ENCODE measurements at places on chromosomes 6 and 20.

DNA sequence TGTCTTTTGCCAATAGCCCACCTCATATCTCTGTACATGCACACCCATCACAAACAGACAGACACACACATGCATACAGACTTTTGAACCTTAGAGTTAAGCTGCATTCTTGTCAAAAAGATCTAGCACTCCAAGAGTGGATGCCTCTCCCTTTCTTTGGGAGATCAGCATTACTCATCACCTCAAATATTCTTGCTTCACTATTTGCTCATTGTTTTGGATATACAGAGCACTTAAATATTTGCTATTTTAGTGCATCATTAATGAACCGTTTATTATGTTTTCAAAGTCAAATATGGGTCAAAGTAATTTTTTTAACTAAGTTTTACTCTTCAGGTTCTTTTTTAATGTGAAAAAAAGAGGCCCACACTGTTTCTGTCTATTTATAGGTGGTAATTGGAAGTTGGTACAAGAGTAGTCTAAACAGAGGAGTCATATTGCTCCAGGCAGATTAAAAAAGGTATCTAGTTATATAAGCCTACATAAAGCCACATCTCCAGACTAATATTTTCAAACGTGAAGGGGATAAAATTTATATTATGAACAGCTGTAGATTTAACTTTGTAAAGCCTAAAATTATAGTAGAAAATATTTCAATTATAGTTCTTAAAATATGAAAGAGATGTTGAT lies 102.6 kb downstream of the FLRT3 start:
- DNase-seq, result no peak
- no peak overlapping the region for H3K27ac ChIP-seq
- H3K27me3 ChIP-seq, result no peaks in the 10 kb centered on the region

DNA sequence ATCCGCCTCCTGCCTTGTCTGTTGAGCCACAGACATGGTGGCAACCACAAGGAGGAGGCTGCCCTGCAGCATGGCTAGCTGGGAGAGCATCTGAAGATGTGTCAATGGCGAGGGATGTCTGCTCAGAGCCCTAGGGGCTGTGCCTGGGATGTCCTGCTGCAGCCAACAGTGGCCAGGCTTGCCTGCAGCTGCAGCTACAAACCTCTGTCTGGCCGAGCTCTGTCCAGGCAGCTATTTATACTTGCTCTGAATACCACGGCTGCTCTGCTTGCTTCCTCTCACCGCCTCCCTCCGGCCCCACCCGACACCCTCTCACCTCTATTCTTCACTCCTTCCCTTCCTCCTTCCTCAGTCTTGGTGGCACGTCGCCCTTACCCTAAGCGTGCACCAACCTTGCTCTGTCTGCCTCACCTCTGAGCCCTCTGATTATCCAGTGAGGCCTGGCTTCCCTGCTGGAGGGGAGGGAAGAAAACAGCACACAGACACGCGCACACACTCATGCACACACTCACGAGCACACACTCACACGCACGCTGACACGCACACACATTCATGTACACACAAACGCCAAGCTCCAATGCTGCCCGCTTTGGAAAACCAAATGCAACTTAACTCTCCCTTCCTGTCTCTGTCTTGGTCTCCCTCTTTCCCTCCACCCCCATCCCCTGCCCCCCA lies at the start of gene ANGPT4:
ANGPT4 (minus strand) TSS at position 210 of the 675 bp plus-strand sequence; CDS start at position 90, 120 bp downstream.
- H3K4me1 ChIP-seq, result peaks cover 16% of the 10 kb centered on the region
- H3K27me3 ChIP-seq, result peaks cover 19% of the 10 kb centered on the region
- no peak within 1 kb of the TSS for H3K27ac ChIP-seq
- no peak within 1 kb of the TSS for H3K4me3 ChIP-seq

- H3K4me3 ChIP-seq, result no peak overlapping the region
- no peak overlapping the region for H3K27ac ChIP-seq
- no peaks in the 10 kb centered on the region for H3K36me3 ChIP-seq
- no peak for DNase-seq
Measured at GRCh38 chr6:128632131-128632530, 111.7 kb upstream of the PTPRK start.

DNA sequence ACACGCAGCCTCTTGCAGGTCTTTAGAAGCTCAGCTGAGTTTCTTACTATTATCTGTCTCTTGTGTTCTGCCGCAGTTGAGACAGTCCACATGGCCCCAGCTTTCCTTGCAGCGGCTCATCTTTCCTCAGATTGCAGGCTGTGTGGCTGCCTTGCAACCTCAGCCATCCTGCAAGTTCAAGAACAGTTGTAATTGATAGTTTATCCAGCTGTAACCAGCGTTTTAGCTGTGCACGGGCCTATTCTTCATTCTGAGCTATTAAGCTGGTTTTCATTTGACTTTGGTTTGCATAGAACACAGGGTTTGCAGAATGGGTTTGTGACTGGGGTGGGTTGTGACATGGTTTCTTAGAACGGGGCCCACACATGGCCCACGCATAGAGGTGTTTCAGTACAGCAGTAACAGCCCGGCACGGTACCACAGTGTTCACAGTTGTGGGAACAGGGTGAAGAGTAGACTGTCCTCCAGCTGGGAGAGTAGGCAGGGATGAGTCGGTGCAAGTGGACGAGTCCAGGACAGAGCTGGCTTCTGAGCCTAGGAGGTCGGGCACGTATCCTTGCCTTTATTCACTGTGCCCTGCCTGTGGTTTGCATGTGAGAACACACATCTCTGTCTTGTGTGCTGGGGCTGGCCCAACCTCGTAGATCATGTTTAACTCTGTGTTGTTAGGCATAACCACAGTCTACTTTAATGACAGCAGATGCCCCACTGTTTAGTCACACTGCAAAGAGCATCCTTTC lies 89.2 kb downstream of the RPP40 start:
- H3K27ac ChIP-seq, result peak overlapping the region; percentile 30
- no peak for DNase-seq
- peaks cover 27% of the 10 kb centered on the region for H3K4me1 ChIP-seq
- peaks cover 4% of the 10 kb centered on the region for H3K36me3 ChIP-seq
- H3K4me3 ChIP-seq, result no peak overlapping the region

DNA sequence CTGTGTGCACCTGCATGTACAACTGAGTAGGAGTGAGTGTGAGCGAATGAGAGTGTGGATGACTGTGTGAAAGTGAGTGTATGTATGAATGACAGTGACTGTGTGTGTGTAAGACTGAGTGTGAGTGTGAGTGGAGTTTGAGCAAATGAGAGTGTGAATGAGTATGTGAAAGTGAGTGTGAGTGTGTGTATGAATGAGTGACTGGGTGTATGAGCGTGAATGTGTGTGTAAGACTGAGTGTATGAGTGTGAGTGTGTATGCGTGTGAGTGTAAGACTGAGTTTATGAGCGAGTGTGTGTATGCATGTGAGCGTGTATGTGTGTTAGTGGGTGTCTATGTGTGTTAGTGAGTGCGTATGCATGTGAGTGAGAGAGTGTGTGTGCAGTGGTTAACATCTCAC lies 220.8 kb downstream of the QKI start:
- no peaks in the 10 kb centered on the region for H3K27me3 ChIP-seq
- no peak overlapping the region for H3K27ac ChIP-seq
- H3K36me3 ChIP-seq, result no peaks in the 10 kb centered on the region
- no peak overlapping the region for H3K4me3 ChIP-seq
- no peaks in the 10 kb centered on the region for H3K4me1 ChIP-seq

DNA sequence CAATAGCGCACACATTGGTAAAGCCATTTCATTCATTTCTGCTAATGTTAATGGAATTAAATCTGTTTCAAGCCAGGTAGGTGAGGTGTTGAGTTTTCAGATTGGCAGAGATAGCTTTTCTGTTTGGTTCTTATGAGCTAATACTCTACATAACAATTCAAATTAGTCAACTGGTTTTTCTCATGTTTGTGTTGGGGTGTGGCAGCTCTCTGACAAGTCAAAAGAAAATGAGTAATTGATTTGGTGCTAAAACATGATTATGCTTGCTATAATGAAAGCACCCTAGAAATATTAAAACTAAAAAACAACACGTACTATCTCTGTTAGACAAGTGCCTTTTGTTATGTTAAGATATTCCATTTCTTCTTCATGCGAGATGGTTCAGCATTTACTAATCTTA lies 13.6 kb downstream of the PPP1R14C start:
- no peak overlapping the region for H3K4me3 ChIP-seq
- peaks cover 6% of the 10 kb centered on the region for H3K4me1 ChIP-seq

DNA sequence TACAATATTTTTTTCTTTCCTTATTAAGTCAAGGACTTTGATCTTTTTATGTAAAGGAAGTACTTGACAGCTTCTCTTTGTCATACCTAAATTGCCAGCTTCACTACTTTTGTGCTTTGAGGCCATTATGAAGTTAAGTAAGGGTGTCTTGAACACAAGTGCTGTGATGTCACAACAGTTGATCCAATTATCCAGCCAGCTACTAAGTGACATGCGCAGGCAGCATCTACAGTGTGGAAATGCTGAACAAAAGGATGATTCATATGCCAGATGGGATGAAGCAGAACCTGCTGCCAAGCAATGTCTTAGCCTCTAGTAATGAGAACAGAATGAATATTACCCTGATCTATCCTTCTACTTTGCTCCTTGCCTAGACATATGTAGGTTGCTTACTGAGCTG lies 68.3 kb upstream of the TMEM244 start:
- no peaks in the 10 kb centered on the region for H3K36me3 ChIP-seq
- H3K27me3 ChIP-seq, result no peaks in the 10 kb centered on the region
- no peak overlapping the region for H3K27ac ChIP-seq
- no peaks in the 10 kb centered on the region for H3K4me1 ChIP-seq
- no peak for DNase-seq

DNA sequence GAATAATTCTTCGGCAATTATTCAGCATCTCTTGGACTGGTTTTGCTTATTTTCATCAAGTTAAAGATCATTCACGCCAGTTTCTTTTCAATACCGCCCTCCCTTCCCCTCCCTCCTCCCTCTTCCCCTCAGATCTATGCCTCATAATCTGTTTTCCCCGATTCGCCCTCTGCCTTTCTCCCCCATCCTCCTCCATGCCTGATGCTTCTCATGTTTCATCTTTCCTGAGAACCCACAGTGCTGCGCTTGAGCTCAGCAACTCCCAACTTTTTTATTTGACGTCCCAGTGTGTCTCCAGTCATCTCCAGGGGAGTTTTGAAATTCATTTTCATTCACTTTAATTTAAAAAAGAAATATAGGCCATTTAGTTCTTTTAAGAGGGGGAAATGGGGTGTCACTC lies 142.7 kb downstream of the PTPRT start:
- DNase-seq, result no peak
- H3K4me1 ChIP-seq, result no peaks in the 10 kb centered on the region
- H3K36me3 ChIP-seq, result no peaks in the 10 kb centered on the region
- no peak overlapping the region for H3K4me3 ChIP-seq

Measured in chondrocyte (in vitro differentiated cells).